ENCODE measurements at places on chromosomes 2 and 18.
A peak's percentile ranks its signal among the peaks of the same experiment; 100 is the strongest.

GRCh38 chr2:240329778-240330177 is 105.7 kb upstream of the GPC1 start:
- peak; percentile 59 for DNase-seq

GRCh38 chr2:226818930-226819329 is 16.9 kb upstream of the RHBDD1 start:
- DNase-seq: peak; percentile 71

DNA sequence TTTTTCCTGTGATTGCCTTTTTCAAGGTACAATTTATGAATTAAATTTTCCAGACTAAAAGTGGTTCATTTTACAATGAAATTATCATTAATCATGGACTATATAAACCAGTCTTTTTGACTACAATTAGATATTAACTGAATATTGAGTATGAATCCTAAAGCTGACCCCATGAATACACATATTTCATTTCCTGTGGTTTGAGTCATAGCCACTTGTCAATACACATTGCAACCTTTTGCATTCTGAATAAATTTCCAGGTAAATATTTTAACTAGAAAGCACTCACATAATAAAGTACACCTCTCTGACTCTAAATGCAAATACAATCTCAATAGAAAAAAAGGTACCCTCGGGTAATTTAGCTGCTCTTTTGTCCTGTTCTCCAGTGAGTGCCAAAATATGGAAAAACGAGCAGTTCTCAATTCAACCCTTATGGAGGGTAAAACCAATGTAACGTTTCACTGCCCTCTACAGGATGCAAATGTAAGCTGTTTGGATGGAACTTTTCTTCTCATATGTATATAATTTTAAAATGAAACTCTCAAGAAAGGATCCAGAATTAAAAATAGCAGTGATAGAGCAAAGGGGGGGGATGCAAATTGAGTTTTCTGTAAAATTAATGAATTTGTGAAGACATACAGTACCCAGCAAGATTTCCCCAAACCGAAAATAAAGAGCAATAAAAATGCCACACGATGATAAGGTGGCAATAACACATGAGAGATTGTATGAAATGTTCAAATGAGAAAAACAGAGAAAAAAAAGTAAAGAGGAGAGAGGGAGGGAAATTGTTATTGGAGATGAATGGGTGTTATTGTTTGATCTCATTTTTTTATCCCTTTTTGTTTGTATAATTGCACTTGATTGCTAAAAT is 1795.7 kb upstream of the PIK3C3 start:
- DNase-seq: peak; percentile 45

DNA sequence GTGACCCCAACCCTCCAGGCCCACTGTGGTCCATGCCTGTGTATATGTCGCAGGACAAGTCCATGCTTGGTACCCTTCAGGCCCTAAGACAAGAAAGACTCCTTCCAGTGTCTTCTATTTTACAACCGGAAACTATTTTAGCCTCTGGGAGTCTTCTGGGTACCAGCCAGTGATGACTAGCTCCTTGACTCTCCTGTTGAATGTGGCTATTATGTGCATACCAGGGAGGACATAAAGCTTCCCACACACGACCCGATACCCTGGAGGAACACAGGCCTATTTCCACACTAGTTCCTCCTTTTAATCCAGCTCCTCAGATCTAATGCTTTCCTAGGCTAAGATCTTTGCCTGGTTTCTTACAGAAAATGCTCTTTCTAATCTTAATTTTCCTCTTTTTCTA is 178.1 kb downstream of the NCKAP5 start:
- no peak for DNase-seq

DNA sequence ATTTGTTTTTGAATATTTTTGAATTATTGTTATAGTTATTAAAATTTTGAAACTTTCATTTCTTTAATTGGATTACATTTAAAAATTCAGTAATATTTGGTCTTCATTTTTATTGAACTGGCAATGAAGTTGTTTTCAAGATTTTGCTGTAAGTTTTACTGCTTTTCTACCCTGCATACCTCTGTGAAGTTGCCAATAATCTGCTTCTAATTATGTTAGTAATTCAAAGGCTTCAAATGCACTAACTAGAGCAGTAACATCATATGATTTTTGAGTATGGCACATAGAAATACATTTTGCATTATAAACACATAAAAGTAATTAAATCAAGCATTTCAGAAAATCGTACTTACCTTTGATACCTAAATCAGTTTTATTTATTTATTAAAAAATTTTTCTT is 40.3 kb upstream of the FAM171B start:
- DNase-seq: no peak

- DNase-seq: no peak
These were observed 36.2 kb downstream of the WIPF1 start for GRCh38 chr2:174561283-174561971.

GRCh38 chr2:72781480-72781879 is 44.4 kb downstream of the EXOC6B start:
- DNase-seq: no peak

DNA sequence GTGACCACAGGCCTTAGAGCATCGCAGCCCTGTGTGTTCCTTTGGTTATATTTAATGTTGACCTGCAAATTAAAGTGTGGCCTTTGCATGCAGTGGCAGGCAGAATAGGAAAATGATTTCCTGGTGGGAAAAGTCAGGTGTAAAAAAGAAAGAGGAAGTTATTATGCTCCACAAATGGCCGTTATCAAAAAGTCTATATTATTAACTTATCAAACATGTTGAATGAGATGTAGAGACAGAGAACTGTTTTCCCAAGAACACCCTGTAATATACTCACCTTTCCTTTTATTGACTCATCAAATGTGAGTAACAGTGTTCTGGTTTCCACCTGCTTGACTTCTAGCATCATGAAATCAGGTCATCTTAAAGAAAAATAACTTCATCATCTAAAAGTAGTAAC is 35.3 kb downstream of the MEIS1 start:
- DNase-seq: no peak

- no peak for DNase-seq
These were observed 12.1 kb downstream of the COPS9 start for GRCh38 chr2:240123821-240124650.

DNA sequence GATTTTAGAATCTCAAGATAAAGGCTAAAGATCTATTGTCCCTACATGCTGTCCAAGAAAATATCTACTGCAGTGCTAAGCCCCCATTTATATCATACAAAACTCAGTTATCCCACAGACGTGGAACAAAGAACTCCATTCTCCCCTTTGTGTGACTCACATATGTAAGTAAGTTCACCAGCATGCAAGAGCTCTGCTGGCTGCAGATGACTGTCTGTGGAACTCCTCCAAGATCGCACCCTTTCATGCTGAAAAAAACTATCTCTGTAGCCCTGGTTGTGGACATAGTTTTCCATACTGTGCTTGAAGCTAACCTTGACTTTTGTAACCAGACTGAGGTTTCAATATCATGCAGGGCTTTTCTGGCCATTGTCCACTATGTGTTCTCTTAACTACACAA is 207.1 kb downstream of the ZNF521 start:
- DNase-seq: no peak

GRCh38 chr2:127829845-127830246 is 18.9 kb upstream of the WDR33 start:
- DNase-seq: no peak

GRCh38 chr2:237293978-237294377 is 120.0 kb downstream of the COL6A3 start:
- DNase-seq: no peak

DNA sequence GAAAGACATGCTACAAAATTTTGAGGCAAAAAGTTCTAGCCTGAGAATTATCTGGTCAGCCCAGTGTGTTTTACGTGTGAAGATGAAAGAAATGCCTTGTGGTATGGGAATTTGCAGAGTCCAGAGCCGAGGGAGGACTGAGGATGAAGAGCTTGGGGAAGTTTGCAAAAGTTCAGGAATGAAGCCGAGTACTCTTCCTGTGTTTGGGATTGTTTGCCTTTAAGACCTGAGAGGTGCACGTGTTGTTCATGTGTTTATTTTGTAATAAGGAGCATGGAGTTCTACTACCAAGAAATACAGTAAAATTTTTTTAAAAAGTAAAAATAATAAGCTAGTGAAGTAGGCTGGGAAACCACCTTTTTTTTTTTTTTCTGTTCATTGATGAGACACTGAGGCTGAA is 14.8 kb downstream of the SETBP1 start:
- DNase-seq: no peak

- DNase-seq: no peak
These were observed 88.0 kb downstream of the FTCDNL1 start for GRCh38 chr2:199762963-199763362.

DNA sequence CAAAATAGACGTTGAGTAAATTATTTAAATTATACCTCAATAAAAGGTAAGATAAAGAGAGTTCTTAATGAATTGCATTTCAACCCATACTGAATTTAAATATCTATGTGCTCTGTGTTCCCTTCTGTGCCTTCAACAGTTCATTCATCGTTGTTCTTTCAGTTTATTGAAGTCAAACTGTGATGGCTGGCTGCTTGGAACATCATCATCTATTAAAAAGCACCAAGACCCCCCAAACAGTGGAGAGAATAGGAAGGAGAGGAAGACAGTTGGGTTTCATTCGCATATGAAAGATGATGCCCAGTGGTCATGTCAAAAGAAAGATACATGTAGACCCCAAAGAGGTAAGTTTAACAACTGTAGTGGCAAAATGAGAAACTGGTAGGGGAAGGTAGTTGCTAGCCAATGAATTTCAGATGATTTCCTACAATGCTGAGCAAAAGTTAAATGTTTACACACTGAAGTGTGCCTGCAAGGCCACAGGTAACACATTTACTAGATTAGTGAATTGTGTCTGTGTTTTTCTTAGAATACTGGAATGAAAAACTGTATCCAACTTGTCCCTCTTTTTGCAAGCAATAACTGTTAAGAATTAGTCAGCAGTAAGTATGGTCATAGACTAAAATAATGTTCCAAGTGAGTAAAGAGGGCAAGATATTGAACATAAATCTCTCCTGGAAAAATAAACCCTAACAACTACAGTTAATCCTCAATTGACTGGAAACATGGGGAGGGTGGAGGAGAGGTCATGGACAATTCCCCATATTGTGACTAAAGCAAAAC is 331.3 kb downstream of the KIAA1328 start:
- no peak for DNase-seq

DNA sequence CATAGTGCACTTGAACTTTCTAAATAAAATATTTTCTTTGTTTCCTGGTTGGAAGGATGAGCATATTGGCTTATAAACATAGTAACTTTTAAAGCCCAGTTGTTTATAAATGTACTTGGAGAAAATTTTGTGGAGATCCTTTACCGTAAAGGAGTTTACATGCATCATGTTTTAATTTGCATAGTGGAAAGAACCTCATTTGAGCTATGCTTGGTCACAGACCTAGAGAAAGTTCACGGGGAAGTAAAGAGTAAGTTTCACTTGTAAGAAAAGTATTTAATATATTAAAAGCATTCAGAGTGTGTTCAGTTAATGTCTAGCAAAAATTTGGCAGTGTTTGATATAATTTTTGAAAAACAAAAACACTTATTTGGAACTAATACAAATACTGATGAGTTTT is 45.3 kb downstream of the PIKFYVE start:
- no peak for DNase-seq

DNA sequence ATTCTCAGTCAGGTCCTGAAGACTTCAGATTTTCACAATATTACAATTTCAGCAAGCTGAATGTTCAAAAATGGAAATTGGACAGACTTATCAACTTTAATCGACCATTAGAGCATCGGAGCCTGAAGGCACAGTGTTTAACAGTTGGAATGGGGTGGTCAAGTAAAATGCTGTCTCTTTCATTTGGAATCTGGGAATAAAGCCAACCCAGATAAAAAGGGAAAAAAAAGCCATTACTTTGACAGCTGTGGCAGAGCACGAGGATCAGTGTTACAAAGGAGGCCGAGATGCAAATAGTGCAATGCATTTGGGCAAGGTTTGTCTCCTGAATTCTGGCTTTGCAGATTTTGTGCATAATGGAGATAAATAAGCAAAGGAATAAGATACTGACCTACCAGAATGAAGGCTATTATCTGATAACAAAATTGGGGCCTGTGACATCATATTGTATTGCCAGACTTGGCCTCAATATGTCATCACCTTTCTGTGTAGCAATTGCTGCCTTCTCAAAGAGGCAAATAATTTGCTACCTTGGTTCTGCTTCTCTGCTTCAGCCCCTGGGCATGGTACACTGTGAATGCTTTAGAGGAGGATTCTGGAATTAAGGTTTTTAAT is 277.5 kb upstream of the KLHL29 start:
- DNase-seq: no peak

DNA sequence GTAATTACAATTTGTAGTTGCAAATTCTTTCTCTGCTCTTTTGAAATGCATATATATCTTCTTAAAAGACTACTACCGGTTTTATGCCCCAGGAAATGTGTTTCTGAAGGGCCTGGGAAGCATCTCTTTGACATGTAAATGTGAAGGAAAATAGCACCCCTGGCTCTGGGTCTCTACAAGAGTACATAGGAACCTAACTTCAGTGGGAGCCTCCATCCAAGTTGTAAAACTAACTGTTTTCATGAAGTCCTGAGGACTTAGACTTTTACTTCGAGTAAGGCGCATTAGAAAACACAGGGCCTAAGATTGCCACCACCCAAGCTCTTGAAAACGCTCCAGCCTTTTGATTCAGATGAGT is 99.4 kb downstream of the CBLN2 start:
- no peak for DNase-seq

GRCh38 chr18:27605107-27605834 is 420.2 kb upstream of the CHST9 start:
- peak; percentile 61 for DNase-seq

GRCh38 chr2:134218930-134219658 is 34.8 kb upstream of the MGAT5 start:
- DNase-seq: no peak

DNA sequence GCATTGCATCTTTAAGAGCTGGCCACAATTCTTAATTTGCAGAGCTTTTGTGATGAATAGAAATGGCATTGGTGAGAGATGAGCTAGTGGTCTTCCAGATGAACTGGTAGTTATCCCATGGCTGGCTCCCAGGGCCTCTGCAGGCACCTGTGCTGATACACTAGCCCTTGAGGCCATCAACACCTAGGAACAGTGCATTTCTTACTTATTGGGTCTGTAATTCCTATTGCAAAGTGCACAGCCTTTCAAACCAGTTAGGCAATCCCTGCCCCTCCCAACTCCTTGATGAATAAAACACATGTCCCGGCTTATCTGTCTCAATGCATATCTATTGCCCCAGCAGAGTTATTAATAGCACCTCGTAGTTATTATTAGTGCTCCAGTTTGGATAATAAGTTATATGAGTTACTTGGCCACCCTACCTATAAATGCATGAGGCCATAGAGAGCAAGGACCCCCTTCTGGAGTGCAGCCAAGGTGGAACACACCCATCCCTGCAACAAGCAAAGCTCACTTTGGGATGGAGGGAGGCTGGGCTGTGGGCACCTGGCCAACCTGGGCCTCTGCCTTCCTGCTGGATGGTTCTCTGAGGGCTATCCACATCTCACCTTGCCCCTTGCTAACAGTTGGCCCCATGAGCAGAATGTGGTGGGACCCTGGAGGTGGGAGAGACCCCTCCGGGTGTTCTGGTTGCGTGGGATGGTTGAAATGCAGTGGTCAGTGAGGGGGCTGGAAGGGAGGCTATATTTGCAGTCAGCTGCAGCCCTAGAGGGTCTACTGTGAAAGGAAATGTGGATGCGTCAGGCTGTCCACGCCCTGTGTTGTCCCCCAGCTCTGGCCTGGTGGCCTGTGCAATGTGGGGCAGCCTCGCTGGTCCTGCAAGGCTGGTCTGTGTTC is 455.9 kb upstream of the HS6ST1 start:
- DNase-seq: no peak

- no peak for DNase-seq
These were observed 163.7 kb upstream of the NDUFV2 start for GRCh38 chr18:8938817-8939216.
